ENCODE measurements at places on chromosomes 1 and 21.

- no peak for DNase-seq
Measured at GRCh38 chr21:26118938-26119540, 51.5 kb downstream of the APP start.

GRCh38 chr21:41800425-41801320 is 33.8 kb upstream of the RIPK4 start:
- no peak for DNase-seq

DNA sequence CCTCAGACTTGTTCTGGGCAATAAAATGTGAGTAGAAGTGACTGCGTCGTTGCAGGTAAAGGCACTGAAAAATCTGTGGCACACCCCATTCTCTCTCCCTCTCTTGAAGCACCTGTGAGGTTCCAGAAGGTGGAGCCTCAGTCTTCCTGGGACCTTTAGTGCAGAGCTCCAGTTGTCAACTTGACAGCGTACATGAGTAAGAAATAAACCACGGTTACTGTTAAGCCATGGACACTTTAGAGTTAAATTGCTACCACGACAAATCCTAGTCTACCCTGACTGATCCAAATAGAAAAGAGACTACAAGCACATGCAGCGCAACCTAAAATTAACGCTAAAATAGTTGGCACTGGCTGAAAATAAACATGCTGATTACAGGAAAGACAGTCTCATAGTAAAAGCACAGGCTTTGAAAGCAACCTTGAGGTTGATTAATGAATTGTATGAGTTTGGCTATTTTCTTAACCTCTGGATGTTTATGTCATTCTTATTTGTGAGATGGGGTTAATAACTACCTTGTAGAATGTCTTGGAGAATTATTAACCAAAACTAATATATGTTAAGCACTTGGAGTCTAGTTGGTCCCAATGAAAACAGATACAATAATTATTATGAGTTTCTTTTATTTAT is 93.0 kb upstream of the PLPPR4 start:
- no peak for DNase-seq

GRCh38 chr1:86875722-86876121 is 38.2 kb downstream of the SELENOF start:
- DNase-seq: no peak

DNA sequence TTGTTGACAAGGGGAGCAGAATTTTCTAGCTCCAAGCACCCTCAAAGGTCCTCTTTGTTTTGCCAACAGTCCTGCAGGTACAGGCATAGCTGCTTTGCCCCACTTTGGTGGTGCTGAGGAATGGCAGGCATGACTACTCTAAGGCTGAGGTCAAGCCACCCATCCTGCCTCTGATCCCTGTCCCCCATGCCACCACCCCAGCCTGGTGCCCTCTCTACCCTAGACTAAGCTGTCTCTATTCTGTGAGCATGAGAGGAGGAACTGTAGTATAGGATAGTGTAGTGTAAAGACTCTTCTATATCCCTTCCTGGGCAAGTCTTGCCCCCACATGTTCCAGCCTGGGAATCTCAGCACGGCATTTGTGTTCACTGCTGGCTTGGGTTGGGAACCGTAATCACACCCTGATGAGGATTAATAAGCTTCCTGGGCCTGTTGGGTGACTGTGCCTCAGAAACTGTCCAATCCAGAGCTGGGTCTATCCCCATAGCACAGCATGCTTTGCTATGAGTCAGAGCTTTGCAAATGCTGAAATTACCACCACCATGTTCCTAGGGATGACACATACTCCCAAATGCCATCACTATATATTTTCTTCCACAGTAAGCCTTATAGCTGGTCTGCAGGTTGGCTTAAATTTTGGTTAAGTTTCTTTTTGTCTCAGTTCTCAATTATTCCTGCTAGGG is 105.7 kb upstream of the PPP2R5A start:
- no peak for DNase-seq

- DNase-seq: no peak
Measured at GRCh38 chr1:217389895-217390294, 241.0 kb downstream of the GPATCH2 start.

GRCh38 chr1:11880911-11881748 is 22.4 kb upstream of the NPPB start:
- no peak for DNase-seq

GRCh38 chr1:154745750-154746425 is 124.2 kb downstream of the KCNN3 start:
- DNase-seq: no peak

DNA sequence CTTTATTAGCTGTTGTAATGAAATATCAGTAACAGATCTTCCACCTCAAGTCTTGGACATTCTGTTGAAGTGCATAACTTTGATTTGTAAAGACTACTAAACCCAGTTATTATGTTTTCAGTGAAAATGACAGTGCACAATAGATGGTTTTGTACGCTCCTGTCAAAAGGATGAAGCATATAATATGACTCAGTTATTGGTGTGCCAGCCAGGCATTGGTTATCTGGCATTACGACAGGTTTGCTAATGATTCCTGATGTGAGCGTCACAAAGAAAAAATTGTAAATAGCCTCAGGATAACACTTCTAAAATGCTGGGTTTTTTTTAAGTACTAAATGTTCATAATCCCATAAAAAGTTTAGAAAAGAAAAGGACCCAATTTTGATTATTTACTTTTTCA is 147.9 kb downstream of the MAGI3 start:
- DNase-seq: no peak
